ENCODE measurements at places on chromosomes 5 and 9.

DNA sequence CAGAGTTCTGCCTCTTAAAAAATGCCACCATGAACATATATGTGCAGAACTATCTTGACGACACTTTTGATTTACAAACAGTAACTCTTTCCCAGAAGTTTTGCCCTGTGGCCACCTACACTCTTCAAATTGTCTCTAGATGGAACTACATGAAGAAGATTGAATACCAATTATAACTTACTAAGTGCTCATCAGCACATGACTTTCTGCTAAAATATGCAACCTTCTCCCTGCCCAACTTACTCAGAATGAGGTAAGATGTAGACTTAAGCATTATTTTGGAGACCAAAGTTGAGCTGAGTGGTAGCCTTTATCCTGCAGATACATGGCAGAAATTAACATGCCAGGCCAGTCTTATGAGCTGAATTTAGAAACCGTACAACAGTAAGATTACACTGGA lies 105.4 kb downstream of the SEMA5A start:
- DNase-seq: no peak

DNA sequence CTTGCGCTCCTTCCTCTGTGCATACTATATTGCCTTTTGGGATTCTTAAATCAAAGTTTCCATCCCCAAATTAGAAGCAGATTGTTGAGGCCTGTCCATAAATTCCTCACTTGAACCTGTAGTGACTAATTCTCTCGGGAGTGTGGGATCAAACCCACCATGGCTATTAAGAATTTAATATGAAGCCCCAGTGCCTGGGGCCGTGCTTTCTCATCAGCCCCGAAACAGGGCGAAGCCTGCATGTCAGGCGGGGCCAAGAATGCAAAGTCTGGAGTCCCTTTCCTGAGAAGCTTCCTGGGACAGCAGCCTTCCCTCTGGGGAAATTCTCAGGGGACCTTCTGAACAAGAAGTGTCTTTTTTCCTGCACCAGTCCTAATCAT lies 29.3 kb upstream of the FAT2 start:
- no peak for DNase-seq

DNA sequence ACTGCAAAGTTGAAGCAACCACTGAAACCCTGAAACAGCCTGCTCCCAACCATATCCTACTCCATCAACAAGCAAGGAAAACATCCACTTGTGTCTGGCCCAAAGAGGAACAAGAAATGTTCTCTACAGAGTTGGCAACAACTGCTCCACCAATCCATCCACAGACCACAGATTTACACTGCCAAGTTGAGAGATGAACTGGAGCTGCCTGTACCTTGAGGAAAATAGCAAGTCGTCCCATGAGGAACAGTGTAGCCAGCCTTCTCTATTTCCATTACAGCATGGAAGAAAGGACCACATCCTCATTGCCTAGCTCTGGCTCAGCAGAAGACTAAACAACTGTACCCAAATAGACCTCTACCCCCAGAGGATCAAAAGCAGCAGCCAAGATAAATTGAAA lies 60.4 kb downstream of the DEPDC1B start:
- DNase-seq: no peak

GRCh38 chr9:112059966-112060320 lies 115.2 kb downstream of the SUSD1 start:
- DNase-seq: no peak

- DNase-seq: no peak
Measured at GRCh38 chr5:19927919-19928318, 60.1 kb downstream of the CDH18 start.
